Neuronal stem cell (in vitro differentiated cells): ENCODE measurements at places on chromosomes 11 and 22.

DNA sequence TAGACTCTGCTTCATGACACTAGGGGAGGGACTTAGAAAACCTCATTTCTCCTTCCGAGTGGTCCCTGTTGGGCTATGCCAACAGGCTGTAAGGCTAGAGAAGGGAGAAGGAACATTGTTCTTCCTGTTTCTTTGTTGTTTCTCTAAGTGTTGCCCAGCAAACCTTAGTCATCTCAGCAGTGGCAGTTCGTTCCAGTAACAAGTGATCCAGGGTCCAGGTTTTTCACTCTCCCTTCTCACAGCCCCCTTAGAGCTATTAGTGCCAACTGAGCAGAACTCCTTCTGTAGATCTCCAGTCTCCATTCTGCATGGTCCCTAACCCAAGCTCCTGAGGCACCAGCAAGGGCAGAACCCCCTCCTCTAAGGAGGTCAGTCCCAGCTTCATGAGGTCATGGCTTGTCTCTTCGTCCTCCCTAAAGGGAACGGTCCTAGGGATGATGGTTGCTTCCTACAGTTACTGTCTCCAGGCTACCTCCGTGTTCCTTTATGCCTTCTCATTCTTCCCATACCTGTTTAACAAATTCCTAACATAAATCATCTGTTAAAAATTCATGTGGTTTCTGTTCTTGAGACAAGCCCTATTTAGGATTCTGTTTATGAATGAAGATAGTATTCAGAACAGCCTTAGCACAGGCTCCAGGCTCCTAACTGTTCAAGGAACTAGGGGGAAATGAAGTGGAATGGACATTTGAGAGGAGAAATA lies 168.6 kb upstream of the UBASH3B start:
- H3K27me3 ChIP-seq = no peaks in the 10 kb centered on the region
- H3K4me1 ChIP-seq = peaks cover 4% of the 10 kb centered on the region
- peak; percentile 15 for DNase-seq
- H3K4me3 ChIP-seq = no peak overlapping the region
- no peaks in the 10 kb centered on the region for H3K36me3 ChIP-seq

DNA sequence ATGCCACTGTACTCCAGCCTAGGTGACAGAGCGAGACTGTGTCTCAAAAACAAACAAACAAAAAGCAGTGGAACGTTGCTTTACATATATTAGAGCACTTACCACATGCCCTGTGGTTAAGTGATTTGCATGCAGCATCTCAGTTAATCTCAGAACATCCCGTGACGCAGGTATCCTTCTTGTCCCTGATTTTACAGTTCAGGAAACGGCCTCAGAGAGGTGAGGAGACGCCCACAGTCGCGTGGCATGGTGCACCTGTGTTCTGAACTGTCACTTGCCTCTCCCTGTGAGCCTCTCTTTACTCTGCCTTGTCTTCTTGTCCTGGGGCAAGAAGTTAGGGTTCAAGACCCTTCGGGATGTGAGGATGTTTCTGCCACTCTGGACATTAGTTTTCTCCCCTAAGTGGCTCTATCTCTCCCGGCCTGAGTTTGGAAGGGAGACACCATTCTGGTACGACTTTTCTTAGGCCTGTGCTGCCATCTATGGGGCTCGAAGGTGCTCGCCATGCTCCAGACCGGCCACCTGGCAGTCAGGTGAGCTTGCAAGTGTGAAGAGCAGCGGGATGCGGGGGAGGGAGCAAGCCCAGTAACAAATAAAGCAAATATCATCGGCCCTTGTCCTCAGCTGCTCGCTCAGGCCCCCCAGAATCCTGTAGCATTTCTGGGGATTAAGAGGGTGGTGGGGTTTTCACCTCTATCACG lies 25.6 kb downstream of the YWHAH start:
- H3K4me1 ChIP-seq = peaks cover 2% of the 10 kb centered on the region
- peak; percentile 63 for DNase-seq
- H3K36me3 ChIP-seq = no peaks in the 10 kb centered on the region
- no peak overlapping the region for H3K27ac ChIP-seq
- peaks cover 5% of the 10 kb centered on the region for H3K27me3 ChIP-seq

GRCh38 chr11:57703341-57703740 lies 8.7 kb downstream of the MED19 start:
- no peak for DNase-seq
- H3K4me3 ChIP-seq = no peak overlapping the region
- H3K4me1 ChIP-seq = no peaks in the 10 kb centered on the region
- no peak overlapping the region for H3K27ac ChIP-seq

- no peak for DNase-seq
- H3K4me3 ChIP-seq = no peak overlapping the region
- H3K4me1 ChIP-seq = peaks cover 5% of the 10 kb centered on the region
- no peaks in the 10 kb centered on the region for H3K27me3 ChIP-seq
Observed at GRCh38 chr22:49009359-49010063, 818.2 kb downstream of the BRD1 start.

GRCh38 chr11:69468911-69469885 lies 12.3 kb upstream of the LINC01488 start:
- no peaks in the 10 kb centered on the region for H3K36me3 ChIP-seq
- H3K4me1 ChIP-seq = peaks cover 12% of the 10 kb centered on the region
- no peak for DNase-seq

- no peaks in the 10 kb centered on the region for H3K36me3 ChIP-seq
- H3K4me1 ChIP-seq = no peaks in the 10 kb centered on the region
- DNase-seq = no peak
- no peaks in the 10 kb centered on the region for H3K27me3 ChIP-seq
Observed at GRCh38 chr11:119445379-119445778, 22.4 kb upstream of the THY1 start.

DNA sequence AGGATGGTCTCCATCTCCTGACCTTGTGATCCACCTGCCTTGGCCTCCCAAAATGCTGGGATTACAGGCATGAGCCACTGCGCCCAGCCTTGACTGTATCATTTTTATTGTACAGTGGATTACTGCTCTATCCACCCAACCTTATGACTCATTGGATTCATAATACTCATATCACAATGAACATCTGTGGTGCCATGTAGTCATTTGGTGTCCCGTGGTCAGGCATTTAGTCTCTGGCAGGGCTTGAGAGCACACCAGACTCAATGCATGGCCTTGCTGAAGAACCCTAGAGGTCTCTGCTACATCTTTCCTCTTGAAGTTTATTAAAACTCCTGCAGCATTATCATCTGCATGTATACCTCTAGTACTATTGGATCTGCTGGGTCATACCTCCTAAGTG lies 98.0 kb upstream of the LDLRAD3 start:
- H3K36me3 ChIP-seq = no peaks in the 10 kb centered on the region
- H3K4me3 ChIP-seq = no peak overlapping the region
- DNase-seq = no peak
- no peak overlapping the region for H3K27ac ChIP-seq
- H3K4me1 ChIP-seq = no peaks in the 10 kb centered on the region

- no peaks in the 10 kb centered on the region for H3K4me1 ChIP-seq
- no peak overlapping the region for H3K27ac ChIP-seq
Observed at GRCh38 chr11:84300092-84300491, 1013.9 kb upstream of the CCDC90B start.

GRCh38 chr11:104033134-104033533 lies 3.3 kb upstream of the DDI1 start:
- H3K36me3 ChIP-seq = no peaks in the 10 kb centered on the region
- H3K4me1 ChIP-seq = no peaks in the 10 kb centered on the region
- H3K4me3 ChIP-seq = no peak overlapping the region
- H3K27me3 ChIP-seq = no peaks in the 10 kb centered on the region
- H3K27ac ChIP-seq = no peak overlapping the region

GRCh38 chr22:25623310-25623734 lies 58.8 kb downstream of the GRK3 start:
- no peak for DNase-seq
- H3K36me3 ChIP-seq = no peaks in the 10 kb centered on the region
- H3K27ac ChIP-seq = no peak overlapping the region
- H3K27me3 ChIP-seq = no peaks in the 10 kb centered on the region
- H3K4me3 ChIP-seq = no peak overlapping the region

- H3K4me3 ChIP-seq = no peak overlapping the region
- H3K27me3 ChIP-seq = peaks cover 2% of the 10 kb centered on the region
- H3K36me3 ChIP-seq = no peaks in the 10 kb centered on the region
- no peak overlapping the region for H3K27ac ChIP-seq
Observed at GRCh38 chr11:3655547-3655946, 10.6 kb downstream of the ART1 start.
